ENCODE measurements at places on chromosomes 1 and 21.

DNA sequence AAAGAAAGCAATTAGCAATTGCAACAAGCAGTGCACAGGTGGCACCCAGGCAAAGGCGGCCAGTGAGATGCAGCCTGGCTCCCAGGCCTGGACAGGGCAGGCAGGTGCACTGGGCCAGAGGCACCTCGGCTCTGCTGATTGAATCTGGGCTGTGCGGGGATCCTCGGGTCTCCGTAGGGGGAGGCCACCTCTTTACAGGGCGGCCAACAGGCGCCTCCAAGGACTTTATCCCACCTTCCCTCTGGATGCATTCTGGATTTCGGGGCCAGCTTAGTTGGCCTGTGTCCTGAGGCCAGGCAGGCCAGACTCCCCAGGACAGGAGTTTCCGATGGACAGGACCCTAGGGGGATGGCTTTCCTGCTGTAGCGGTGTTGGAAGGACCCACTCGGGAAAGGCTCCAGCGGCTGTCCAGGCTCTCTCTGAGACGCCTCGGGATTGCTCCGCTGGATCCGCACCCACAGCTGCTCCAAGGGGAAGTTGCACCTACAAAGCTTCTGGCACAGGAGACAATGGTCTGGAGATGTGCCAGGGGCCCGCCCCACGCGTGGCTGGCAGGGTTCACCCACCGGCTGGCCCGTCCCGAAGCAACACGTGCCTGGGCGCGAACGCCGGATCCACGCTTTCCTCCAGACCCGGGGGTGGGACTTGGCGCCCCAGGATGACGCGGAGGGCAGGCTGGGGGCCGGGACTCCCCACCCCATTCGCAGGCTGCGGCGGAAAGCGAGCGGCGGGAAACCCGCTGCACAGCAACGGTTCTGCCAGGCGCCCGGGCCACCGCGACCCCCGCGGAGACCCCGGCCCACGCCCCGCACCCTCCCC is 810 bp downstream of the SLC19A1 start:
- peak; percentile 61 for DNase-seq

GRCh38 chr1:178565586-178565985 is 52.7 kb downstream of the TEX35 start:
- no peak for DNase-seq

GRCh38 chr21:43278359-43278758 is 109.6 kb downstream of the CRYAA start:
- no peak for DNase-seq

- no peak for DNase-seq
Measured at GRCh38 chr1:196650403-196650802, 1.4 kb upstream of the CFH start.

DNA sequence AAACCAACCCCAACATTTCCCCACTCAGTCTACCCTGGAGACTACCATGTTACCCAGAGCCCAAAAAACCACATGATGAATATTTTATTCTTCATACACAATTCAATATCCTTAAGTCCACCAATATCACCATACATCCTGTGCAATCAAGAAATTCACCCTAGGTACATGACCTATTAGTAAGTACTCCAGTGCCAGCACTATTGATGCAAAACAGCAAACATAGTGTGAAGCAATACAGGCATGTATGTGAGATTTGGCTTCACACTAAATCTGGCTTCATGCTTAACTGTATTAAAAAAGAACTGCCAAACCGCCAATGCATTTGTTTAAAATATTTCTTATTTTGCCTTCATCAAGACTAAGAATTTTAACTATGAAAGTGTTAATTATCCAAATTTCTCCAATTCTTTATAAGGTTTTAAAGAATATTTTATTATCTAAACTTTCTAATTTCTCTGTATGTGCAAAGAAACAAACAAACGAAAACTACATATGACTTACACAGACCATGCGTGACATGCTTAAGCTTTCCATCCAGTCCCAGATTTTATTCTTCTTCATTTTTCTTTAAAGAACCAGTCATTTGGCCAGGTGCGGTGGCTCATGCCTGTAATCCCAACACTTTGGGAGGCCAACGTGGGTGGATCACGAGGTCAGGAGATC is 22.4 kb upstream of the TMEM125 start:
- no peak for DNase-seq

DNA sequence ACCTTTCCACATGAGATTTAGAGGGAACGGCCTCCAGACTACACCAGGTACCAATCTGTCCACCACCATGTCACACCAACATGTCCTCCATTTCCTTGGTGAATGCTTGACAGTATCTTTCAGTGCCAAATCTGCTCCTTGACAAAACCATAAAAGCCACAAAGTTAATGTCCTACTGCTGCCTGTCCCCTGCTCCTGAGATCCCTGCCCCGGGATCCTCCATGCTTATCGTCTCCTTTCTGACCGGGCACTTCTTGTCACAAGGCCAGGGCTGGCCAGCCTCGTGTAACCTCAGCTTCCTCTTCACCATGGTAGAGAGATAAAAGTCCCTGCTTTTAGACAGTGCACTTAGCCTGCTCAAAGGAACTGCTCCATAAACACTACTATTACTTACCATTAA is 136.2 kb downstream of the NAV1 start:
- DNase-seq, result no peak

- no peak for DNase-seq
Measured at GRCh38 chr1:7481194-7481593, 289.9 kb upstream of the VAMP3 start.

DNA sequence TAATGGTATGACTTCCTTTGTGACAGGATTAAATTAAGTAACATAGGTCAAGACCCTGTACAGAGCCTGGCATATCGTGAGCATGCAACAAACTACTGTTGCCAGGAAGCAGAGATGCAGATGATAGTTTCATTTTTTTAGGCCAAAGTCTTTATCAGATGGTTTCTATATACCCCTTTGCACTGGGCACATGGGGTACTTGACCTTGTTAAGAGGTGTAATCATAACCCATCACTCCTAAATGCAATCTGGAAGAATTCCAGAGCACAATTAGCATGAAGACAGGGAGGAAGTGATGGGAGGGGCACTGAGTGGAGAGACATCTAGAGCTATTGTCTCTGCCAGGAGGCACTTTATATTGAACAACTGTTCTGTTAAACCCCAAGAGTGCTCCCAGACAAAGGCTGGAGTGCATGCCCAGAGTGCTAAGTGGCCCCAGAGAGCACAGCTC is 22.1 kb downstream of the ZBTB17 start:
- DNase-seq, result no peak

GRCh38 chr1:240768979-240769378 is 157.0 kb upstream of the GREM2 start:
- no peak for DNase-seq

GRCh38 chr1:187985897-187986654 is 1157.3 kb downstream of the PLA2G4A start:
- DNase-seq, result no peak

- DNase-seq, result no peak
Measured at GRCh38 chr1:12206792-12207424, 22.9 kb upstream of the VPS13D start.

- peak; percentile 73 for DNase-seq
Measured at GRCh38 chr1:109931189-109931731, 20.6 kb downstream of the CSF1 start.

DNA sequence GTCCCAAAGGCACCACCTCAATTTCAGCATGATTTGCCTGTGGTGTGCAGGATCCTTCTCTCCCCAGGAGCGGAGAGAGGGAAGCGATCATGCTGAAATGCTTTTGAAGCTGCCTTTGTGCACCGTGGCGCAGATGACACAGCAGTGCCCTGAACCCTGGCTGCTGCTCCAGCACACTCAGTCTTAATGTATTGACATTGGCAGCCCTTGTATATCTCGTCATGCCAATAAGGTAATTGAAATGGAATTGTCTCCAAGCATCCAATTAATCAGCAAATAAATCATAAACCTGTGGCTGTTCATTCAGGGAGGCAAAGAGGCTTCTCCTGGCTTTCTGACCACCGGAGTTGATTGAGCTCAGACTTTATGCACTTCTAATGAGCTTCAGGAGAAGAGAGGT is 139.8 kb downstream of the KAZN start:
- DNase-seq, result no peak

Measured in muscle of arm (tissue), 14 donors.